ENCODE measurements at places on chromosomes 6 and 20.

DNA sequence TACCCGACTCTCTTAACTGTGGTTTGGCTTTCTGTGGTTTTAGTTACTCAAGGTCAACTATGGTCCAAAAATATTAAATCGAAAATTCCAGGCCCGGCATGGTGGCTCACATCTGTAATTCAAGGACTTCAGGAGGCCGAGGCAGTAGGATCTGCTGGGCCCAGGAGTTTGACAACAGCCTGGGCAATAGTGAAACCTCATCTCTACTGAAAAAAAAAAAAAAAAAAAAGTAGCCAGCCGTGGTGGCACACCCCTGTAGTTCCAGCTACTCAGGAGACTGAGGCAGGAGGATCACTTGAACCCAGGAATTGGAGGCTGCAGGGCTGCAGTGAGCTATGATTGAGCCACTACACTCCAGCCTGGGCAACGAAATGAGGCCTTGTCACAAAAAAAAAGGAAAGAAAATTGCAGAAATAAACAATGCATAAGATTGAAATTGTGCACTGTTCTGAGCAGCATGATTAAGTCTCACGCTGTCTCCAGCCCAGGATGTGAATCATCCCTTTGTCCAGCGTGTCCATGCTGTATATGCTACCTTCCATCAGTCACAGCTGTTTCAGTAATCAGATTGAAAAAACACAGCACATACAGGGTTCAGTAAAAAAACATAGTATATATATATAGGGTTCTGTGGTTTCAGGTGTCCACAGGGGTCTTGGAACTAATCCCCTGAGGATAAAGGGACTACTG, 40.7 kb downstream of the RGS17 start:
- no peak for DNase-seq

- DNase-seq = no peak
Observed at GRCh38 chr20:18187020-18187419, 49.4 kb downstream of the KAT14 start.

DNA sequence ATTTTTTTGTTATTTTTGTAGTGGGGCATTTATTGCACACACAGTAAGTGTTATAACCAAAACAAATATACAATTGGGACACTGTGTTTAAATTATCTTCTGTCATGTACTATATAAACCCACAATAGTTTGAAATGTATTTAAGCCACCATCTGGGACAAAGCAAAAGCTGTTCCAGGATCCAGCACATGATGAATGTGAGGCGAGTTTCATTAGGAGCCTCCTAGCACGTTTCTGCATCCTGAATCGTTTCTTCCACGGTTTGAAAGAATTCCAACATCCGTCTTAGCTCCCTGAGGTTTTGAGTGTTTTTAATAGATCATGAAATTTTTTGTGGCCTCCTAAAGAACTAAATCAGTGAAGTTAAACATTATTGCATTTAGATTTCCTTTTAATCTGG, 65.8 kb downstream of the EYA4 start:
- no peak for DNase-seq

DNA sequence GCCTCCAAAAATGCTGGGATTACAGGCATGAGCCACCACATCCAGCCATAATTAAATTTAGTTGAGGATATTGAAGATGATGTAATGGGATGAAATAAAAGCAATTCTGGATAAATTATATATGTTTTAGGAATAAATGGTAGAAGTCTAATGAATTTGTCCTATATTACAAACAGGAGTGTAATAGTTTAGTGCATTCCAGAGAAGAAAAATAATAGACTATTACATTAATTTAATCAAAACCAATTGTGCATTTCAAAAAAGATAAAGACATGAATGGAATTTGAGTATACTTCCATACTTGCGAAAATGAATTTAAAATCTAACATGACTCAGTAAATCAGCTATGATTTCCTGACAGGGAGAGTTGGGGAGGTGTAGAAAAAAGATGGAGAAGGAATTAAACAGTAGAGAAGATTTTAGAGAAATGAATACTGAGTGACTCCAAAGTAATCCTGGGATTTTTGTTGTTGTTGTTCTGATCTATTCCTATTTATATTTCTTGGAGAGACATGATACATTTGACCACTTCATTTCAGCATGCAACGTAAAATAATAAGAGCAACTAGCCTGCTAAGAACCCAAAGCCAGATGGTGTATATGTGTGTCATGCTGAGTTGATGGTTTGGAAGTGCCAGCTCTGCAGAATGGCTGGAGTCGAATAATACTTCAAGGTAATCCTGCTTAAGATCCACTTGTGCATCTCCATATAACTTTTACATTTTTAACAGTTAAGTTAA, 67.4 kb downstream of the AIG1 start:
- no peak for DNase-seq

- DNase-seq = no peak
Observed at GRCh38 chr6:144162977-144163376, 12.7 kb downstream of the STX11 start.

DNA sequence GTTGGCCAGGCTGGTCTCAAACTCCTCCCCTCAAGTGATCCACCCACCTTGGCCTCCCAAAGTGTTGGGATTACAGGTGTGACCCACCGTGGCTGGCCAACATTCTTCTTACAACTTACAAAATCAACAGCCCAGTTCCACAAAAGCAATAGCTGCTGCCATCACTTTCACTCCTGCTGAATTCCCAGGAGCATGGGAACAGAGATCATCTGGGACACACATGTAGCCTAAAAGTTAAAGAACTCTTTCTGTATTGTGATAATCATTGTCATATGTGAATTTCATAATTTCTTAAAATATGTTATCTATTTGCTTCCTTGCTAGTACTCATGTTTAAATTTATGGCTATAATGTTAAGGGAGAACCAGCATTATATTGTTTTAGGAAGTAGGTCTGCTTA, 51.7 kb downstream of the NCOA6 start:
- DNase-seq = no peak

GRCh38 chr20:44089987-44090674, 96.9 kb downstream of the JPH2 start:
- peak; percentile 81 for DNase-seq

DNA sequence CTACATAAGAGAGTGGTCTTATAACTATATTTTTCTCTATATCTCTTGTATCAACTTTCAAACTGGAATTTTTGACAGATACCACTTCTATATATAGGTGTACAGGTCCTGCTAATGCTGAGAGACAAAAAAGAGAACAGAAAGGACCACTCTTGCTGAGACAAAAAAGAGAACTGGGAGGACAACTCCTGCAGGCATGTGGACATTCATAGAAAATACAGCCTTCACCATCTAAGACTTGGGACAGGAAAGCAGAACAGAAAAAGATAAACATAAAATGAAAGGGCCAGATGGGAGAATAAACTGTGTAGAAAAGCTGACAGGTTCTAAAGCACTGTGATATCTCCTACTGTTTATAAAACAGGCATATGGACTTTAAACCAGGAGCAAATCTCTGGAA, 541.0 kb upstream of the ADGRB3 start:
- no peak for DNase-seq

DNA sequence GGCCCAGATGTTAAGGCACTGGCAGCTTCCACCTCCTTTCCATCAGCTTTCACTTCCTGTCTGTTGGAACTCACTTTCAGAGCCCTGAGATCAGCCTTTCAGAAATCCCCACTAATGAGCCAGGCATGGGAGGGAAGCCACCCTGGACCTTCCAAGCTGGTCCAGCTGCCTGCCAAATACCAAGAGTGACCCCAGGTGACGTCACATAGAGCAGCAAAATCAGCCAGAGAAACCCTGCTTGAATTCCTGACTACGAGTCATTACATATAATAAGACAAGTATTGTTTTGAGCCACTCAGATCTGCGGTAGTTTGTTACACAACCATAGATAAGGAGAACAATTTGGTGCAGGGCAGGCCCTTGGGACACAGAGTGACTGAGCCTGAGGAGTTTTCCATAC, 556.0 kb upstream of the JAG1 start:
- DNase-seq = peak; percentile 73

DNA sequence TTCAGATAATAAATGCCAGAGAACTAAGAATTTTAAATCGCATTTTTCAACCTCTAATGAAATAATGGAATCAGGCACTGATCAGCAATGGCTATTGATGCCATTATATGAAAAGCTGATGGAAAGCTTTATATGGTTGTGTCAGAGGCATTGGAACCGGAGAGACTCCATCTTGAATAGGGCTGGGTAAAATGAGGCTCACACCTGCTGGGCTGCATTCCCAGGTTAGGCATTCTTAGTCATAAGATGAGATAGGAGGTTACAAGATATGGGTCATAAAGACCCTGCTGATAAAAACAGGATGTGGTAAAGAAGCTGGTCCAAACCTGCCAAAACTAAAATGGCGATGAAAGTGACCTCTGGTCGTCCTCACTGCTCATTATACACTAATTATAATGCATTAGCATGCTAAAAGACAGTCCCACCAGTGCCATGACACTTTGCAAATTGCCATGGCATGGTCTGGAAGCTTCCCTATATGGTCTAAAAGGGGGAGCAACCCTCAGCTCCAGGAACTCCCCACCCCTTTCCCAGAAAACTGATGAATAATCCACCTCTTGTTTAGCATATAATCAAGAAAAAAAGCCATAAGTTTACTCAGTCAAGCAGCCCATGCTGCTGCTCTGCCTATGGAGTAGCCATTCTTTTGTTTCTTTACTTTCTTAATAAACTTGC, 40.2 kb upstream of the CD83 start:
- DNase-seq = no peak
